Neural crest cell (in vitro differentiated cells): ENCODE measurements at places on chromosomes 16 and 17. TPM values are rescaled to one million over a fixed set of nuclear protein-coding genes. Genes with fewer than 3 reads are reported as not detected.

DNA sequence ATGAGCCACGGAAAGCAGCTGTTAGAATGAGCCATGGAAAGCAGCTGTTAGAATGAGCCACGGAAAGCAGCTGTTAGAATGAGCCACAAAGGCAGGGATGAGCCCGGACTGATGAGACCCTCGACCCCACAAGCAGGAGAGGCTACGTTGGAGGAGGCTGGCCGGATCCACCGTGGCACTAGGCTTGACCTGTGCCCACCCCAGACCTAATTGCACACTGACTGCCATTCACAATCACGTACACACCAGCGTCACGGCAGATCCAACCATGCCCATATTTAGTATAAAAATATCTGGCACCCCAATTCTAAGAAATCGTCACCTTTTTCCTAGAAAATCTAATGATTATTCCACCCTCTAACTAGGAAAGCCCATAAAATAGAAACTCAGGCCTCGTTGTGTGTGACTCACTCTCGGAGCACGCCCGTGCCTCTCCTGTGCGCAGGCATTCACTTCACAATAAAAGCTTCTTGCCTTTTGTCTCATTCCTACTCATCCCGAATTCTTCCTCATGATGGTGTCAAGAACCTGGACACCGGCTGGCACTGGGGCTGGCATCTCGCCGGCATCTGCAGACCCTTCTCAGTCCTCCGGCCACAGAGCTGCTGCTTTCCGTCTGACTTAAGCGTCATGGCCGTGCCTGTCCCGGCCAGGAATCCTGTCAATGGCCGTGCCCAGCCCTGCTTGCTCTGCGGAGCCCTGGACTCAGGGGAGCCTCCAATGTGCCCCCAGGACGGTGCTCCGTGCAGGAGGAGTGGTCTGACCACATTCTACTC, 5.5 kb upstream of the SECTM1 start:
- H3K4me1 ChIP-seq, result peaks cover 25% of the 10 kb centered on the region
- H3K4me3 ChIP-seq, result no peak overlapping the region
- peaks cover 55% of the 10 kb centered on the region for H3K27me3 ChIP-seq
- DNase-seq, result no peak

DNA sequence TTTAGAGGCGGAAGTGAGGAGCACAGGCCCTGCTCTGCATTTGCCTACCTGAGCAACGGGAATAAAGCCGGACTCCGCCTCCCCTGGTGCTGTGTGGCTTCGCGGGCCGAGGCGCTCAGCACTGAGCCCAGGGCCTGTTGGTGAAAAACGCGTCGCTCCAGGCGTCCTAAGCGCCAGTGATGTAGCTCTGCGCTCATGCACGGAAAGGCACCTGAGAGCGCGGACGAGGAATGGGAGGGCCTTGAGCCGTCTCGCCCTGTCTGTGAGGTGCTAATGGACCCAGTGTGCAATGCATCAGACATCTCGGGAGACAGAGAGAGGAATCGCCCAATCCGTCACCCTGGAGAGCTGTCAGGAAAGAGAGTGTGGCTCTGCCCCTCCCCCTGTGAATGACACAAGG, 17.2 kb upstream of the ATP2A3 start:
- no peaks in the 10 kb centered on the region for H3K36me3 ChIP-seq
- no peak overlapping the region for H3K4me3 ChIP-seq
- peak overlapping the region; percentile 87 for H3K27ac ChIP-seq
- DNase-seq, result no peak
- peaks cover 3% of the 10 kb centered on the region for H3K4me1 ChIP-seq

- H3K4me1 ChIP-seq, result peaks cover 21% of the 10 kb centered on the region
- no peaks in the 10 kb centered on the region for H3K27me3 ChIP-seq
- no peak for DNase-seq
- H3K27ac ChIP-seq, result no peak overlapping the region
These were observed 147.1 kb downstream of the TANC2 start for GRCh38 chr17:63113167-63113566.

GRCh38 chr17:76151896-76152454, 10.9 kb upstream of the FOXJ1 start:
- peaks cover 4% of the 10 kb centered on the region for H3K4me1 ChIP-seq
- H3K27me3 ChIP-seq, result no peaks in the 10 kb centered on the region
- no peak overlapping the region for H3K27ac ChIP-seq
- H3K36me3 ChIP-seq, result no peaks in the 10 kb centered on the region
- no peak overlapping the region for H3K4me3 ChIP-seq

NPIPB9 gene
- 1.6 and 3.7 TPM in 2 replicates for total RNA-seq

DNA sequence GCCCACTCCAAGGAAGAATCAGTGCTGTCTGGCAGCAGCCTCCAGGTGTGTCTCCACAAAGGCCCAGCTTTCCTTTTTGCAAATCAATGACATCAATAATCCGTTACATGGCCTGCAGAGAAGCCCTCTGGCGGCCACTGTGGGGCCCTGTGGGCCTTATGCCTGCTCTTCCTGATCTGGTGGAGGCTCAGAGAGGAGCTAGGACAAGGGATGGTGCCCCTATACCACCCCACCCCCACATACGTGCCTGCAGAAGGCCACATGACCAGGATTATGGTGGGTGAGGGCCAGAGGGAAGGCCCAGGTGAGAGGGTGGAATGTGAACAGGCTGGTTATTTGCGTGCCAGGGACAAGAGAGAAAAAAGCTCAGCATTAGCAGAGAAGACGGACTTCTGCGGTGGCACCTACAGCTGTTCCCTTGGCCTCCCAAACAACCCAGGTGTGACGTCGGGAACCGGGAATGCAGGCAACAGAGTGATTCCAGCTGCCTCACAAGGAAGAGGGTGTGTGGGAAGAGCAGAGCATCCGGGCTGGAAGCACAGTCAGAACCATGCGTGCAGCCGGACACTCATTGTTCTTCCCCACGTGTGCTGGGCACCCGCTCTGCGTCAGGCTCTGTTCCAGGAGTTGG, 22.5 kb downstream of the EIF4A3 start:
- peak; percentile 40 for DNase-seq
- no peak overlapping the region for H3K4me3 ChIP-seq
- peaks cover 8% of the 10 kb centered on the region for H3K4me1 ChIP-seq
- H3K27me3 ChIP-seq, result peaks cover 10% of the 10 kb centered on the region

DNA sequence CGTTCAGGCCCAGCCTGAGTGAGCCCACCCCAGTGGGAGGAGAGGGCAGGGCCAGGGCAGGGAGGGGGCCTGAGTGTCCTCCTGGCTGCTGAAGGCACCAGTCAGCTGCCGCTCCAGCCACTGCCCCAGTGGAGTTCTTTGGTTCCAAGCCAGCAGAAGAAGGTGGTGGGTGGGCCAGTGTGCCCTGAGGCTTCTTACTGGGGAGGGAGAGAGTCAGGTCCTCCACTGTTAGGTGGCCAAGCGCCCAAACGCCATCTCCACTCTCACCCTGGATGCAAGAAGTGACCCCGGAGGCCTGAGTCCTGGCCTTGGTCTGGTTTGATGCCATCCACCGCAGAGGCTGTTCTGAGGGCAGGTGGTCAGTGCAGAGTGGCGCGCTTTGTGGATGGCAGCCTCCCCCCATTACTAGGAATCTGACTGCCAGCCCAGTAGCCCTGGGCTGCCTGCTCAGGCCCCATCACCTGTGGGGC, 2.2 kb downstream of the RNF213 start:
- H3K4me1 ChIP-seq, result peaks cover 32% of the 10 kb centered on the region
- H3K27ac ChIP-seq, result no peak overlapping the region
- peaks cover 5% of the 10 kb centered on the region for H3K36me3 ChIP-seq
- H3K27me3 ChIP-seq, result peaks cover 8% of the 10 kb centered on the region
- no peak overlapping the region for H3K4me3 ChIP-seq

- no peaks in the 10 kb centered on the region for H3K4me1 ChIP-seq
- no peak overlapping the region for H3K27ac ChIP-seq
- H3K36me3 ChIP-seq, result no peaks in the 10 kb centered on the region
- no peak overlapping the region for H3K4me3 ChIP-seq
- H3K27me3 ChIP-seq, result no peaks in the 10 kb centered on the region
These were observed 230.4 kb downstream of the CPPED1 start for GRCh38 chr16:12573300-12573699.

DNA sequence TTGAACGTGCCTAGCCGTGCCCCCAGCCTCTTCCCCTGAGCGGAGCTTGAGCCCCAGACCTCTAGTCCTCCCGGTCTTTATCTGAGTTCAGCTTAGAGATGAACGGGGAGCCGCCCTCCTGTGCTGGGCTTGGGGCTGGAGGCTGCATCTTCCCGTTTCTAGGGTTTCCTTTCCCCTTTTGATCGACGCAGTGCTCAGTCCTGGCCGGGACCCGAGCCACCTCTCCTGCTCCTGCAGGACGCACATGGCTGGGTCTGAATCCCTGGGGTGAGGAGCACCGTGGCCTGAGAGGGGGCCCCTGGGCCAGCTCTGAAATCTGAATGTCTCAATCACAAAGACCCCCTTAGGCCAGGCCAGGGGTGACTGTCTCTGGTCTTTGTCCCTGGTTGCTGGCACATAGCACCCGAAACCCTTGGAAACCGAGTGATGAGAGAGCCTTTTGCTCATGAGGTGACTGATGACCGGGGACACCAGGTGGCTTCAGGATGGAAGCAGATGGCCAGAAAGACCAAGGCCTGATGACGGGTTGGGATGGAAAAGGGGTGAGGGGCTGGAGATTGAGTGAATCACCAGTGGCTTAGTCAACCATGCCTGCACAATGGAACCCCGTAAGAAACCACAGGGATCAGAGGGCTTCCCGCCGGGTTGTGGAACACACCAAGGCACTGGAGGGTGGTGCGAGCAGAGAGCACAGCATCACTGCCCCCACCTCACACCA, 724 bp downstream of the GAA start:
- H3K36me3 ChIP-seq, result no peaks in the 10 kb centered on the region
- no peaks in the 10 kb centered on the region for H3K27me3 ChIP-seq
- peaks cover 34% of the 10 kb centered on the region for H3K4me1 ChIP-seq
- H3K27ac ChIP-seq, result peak overlapping the region; percentile 99
- H3K4me3 ChIP-seq, result peak overlapping the region; percentile 99
- no peak for DNase-seq

MPV17L gene
- total RNA-seq, result 4.9 and 5.9 TPM in 2 replicates

GRCh38 chr16:9843424-9844018, 338.7 kb downstream of the GRIN2A start:
- H3K36me3 ChIP-seq, result no peaks in the 10 kb centered on the region
- H3K4me1 ChIP-seq, result no peaks in the 10 kb centered on the region
- no peak for DNase-seq
- H3K27me3 ChIP-seq, result no peaks in the 10 kb centered on the region
- no peak overlapping the region for H3K27ac ChIP-seq

GRCh38 chr16:35201151-35201550, 1741.7 kb downstream of the TP53TG3F start:
- no peak overlapping the region for H3K4me3 ChIP-seq
- H3K4me1 ChIP-seq, result no peaks in the 10 kb centered on the region
- H3K27me3 ChIP-seq, result no peaks in the 10 kb centered on the region
- H3K36me3 ChIP-seq, result no peaks in the 10 kb centered on the region
- no peak overlapping the region for H3K27ac ChIP-seq
- no peak for DNase-seq

DNA sequence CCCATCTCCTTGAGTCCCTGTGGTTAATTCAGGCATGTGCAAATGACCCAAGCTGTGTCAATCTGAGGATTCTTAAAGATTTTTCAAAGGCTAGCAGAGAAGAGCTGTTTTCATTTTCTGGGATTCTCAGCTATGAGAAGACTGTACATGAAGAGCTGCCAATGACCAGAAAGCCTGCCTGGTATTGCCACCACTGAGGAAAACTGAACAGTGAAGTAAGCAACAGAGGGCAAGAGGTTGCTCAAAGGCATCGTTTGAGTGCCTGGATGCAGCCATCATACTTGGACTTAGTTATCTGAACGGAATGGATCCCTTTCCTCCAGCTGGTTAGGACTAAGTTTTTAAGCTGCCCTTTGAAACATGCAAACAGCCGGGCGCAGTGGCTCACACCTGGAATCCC, 38.4 kb downstream of the FAM20A start:
- DNase-seq, result no peak
- peaks cover 12% of the 10 kb centered on the region for H3K4me1 ChIP-seq
- no peak overlapping the region for H3K27ac ChIP-seq
- no peaks in the 10 kb centered on the region for H3K27me3 ChIP-seq

TMEM238L gene
- not detected in 2 replicates for total RNA-seq

ABCC11 gene
- 0.09 and 0.20 TPM in 2 replicates for total RNA-seq

MPP2 gene
- 26.8 and 29.8 TPM in 2 replicates for total RNA-seq

DNA sequence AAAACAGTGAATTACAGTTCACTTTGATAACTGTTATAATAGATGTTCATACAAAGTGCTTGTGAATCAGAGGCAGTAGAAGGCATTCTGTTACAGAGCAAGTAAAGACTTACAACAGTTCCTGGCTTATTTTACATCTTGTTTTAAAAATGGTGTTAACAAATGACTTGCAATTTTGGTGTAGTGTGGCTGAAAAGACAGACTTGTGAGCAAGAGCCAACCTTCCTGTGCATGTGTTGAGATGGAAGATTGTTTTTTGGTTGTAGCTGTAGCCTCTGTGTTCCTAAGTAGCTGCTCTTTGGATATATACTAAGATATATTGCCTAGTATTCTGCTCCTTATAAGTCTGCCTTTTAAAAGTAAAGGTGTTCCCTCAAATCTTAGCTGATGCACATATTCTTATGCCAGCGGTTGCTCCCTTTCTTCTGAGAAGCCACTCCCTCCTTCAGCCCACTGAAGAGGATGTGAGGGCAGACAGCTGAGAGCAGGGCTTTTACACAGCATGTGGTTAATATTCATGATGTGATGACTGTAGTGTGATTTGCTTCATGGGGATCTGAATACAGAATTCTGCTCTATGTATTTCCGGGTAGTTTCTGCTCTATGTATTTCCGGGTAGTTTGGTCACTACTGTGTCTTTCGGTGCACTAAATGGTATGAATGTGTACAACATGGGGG, 182.3 kb downstream of the PHKB start:
- no peak overlapping the region for H3K27ac ChIP-seq
- H3K36me3 ChIP-seq, result peaks cover 9% of the 10 kb centered on the region
- H3K4me3 ChIP-seq, result no peak overlapping the region
- DNase-seq, result no peak
- no peaks in the 10 kb centered on the region for H3K27me3 ChIP-seq

- no peak for DNase-seq
- H3K27ac ChIP-seq, result no peak overlapping the region
- no peak overlapping the region for H3K4me3 ChIP-seq
These were observed 48.5 kb downstream of the ABHD15 start for GRCh38 chr17:29518359-29518758.

DNA sequence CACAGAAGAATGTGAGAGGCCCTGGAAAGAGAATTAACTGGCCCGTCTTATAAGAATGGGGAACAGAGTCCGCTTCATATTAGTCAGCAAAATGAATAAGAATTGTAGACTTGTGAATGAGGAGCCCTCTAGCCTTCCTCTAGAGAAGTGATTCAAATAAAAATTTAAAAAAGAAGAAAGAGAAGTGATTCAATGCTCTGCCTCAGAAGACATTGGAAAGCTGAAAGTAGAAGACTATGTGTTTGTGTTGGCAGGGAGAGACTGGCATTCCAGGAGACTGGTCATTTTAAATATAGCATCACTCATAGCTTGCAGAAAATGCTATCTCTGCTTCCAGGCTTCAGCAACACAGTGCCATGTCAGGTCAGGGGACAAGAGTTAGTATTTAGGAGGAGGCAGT, 190.6 kb upstream of the HS3ST3A1 start:
- H3K4me3 ChIP-seq, result no peak overlapping the region
- H3K4me1 ChIP-seq, result no peaks in the 10 kb centered on the region

JPH3 gene
- 9.1 and 9.5 TPM in 2 replicates for total RNA-seq

GH2 gene
- not detected in 2 replicates for total RNA-seq

- H3K27ac ChIP-seq, result no peak overlapping the region
- H3K36me3 ChIP-seq, result no peaks in the 10 kb centered on the region
- no peaks in the 10 kb centered on the region for H3K4me1 ChIP-seq
- H3K27me3 ChIP-seq, result no peaks in the 10 kb centered on the region
These were observed 84.0 kb downstream of the NTN1 start for GRCh38 chr17:9105068-9105868.

GRCh38 chr17:62867303-62867702, 59.2 kb upstream of the MARCHF10 start:
- H3K27ac ChIP-seq, result no peak overlapping the region
- peaks cover 36% of the 10 kb centered on the region for H3K4me1 ChIP-seq
- H3K27me3 ChIP-seq, result no peaks in the 10 kb centered on the region
- no peaks in the 10 kb centered on the region for H3K36me3 ChIP-seq
- no peak for DNase-seq

SRSF2 gene
- 425 and 453 TPM in 2 replicates for total RNA-seq

PRAC2 gene
- total RNA-seq, result not detected in 2 replicates

CEP95 gene
- 64.1 and 64.7 TPM in 2 replicates for total RNA-seq

IGF2BP1 gene
- total RNA-seq, result 536 and 543 TPM in 2 replicates
